Umbilical cord (tissue), 2 donors: ENCODE measurements at places on chromosomes 7 and 10.

GRCh38 chr7:155198901-155199845 is 98.5 kb upstream of the INSIG1 start:
- no peak for DNase-seq

DNA sequence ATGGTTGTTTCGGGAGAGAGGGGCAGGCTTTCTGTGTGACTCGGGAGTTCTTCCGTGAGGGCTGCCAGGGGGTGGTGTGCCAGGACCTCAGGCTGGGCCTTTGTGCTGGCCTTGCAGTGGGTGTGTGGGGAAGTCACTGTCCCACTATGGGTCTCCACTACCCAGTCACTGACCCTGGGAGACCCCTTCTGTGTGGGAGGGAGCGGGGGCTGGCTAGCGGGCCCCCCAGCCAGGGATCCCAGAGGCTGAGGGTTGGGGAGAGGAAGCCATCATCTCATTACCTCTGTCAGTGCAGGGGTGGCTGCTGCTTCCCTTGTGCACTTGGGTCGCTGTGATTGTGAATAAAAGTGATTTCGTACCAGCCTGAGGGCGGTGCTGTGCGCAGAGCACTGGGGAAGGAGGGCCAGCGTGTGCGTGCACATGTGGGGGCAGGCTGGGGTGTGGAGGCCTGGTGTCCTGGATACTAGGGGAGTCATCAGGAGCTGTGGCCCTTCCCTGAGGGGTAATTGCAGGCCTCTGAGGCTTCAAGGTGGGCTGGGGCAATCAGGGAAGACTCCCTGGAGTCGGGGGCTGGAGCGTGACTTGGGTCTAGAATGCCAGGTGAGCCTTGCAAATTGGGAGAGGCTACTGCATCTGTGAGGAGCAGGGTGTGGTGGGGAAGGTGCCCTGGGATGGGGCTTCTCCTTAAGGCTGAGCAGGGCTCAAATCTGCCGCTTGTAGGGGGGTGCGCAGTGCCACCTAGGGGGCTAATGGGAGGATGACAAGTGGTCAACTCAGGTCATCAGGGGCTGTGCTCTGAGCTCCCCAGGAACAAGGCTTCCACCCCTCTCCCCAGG is 98.9 kb downstream of the NEURL1 start:
- DNase-seq: no peak

GRCh38 chr10:34153663-34154382 is 661.3 kb downstream of the PARD3 start:
- no peak for DNase-seq

DNA sequence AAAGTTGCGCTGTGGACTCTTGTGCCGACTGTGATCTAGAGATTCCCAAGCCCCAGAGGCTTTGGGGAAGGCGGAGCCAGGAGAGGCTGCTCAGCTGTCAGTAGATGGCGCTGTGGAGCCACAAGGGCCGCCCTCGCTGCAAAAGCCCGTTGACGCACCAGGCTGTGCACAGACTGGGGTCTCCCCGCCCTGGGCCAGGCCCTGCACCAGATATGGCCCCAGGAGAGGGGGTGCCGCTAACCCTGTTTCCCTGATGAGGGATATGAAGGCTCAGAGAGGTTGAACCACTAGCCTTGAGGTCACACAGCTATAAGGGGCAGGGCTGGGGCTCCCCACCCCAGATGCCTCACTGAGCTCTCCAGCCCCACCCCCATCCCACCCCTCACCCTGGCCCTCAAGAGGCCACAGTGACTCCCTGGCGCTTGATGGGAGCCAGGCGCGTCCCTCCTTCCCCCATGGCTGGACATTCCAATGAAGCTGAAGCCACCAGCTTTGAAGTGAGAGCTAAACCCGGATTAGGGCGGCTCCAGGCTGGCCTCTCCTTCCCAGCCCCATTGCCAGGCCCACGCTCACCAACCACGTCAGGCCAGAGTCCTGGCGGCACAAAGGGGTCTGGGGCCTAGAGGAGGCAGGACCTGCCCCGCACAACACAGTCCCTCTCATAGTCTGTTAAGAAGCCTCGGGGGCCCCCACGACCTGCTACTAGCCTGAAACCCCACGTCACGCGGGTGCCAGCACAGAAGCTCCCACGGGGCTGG is 26.4 kb downstream of the MYL10 start:
- peak; percentile 97 for DNase-seq

DNA sequence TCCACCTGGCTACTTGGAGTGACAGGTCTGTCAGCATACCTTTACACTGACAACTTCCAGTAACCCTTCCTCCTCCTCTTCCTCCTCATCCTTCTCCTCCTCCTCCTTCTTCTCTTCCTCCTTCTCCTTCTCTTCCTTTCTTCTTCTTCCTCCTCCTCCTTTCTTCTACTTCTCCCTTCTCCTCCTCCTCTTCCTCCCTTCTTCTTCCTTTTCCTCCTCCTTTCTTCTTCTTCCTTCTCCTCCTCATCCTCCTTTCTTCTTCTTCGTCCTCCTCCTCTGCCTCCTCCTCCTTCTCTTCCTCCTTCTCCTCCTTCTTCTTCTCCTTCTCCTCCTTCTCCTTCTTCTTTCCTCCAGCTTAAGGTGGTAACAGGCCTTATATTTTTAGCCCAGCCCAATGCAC is 109.3 kb upstream of the PLXDC2 start:
- no peak for DNase-seq

DNA sequence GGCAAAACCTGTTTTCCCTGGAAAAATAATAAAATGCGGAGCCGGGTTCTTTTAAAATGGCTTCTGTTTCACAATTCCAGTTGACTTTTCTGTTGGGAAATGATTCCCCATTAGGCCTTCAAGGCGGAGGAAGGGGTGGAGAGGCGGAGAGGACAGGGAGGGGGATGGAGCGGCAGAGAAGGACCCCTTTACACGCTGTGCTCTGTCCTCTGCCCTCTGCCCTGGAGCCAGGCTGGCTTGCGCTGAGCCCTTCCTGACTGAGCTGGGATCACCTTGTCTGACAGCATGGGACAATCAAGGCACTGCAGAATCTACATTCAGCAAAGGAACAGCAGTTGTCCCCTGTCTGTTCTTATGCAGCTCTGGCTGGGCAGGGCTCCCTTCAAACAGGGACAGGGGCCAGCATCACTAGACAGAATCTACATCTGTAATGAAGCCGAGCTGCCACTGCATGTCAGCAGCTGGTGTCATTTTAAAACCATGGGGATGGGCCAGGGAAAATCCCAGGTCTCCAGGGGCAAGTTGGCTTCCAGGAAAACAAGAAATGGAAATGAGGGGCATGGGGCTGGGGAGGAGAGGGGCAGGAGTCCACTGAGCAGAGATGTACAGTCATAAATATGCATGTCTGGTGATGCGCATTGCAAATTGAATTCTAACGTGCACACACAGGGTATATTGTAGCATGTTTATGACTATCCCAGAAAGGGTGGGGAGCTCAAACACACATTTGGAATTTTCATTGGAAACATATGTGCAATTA is 120.0 kb downstream of the MKX start:
- DNase-seq: no peak

DNA sequence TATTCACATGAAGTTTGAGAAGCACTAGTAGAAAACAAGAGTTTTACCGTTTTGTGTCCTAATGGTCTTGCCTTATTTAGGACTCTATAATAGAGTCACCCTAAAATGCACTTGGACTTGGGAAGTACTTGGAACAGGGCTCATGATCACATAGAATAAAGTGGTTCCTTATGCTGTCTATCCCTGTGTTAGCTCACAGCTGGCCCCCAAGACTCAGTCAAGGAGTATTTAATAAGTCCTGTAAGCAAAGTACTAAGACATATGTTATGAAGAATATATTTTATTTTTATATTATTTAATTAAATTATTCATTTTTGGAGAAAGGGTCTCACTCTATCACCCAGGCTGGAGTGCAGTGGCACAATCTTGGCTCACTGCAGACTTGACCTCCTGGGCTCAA is 54.5 kb downstream of the XRCC2 start:
- DNase-seq: no peak

DNA sequence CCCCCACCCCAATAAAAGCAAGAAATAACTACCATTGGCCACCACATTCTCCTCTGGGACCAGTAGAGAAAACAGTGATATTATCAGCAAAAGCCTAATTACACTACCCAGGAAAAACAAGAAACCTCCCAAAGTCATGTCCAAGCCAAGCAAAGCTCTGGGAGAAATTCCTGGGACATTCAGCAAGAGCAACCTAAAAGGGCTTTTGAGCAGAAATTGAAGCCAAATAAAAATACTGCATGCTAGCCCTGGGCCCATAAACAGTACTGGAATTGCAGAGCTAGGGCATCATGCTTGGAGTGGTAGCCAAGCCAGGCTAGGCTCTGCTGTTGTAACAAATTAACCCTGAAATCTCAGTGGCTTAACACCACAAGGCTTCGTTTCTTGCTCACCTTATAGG is 347.9 kb downstream of the LRMDA start:
- no peak for DNase-seq

GRCh38 chr7:125136341-125136740 is 206.7 kb upstream of the POT1 start:
- DNase-seq: no peak

DNA sequence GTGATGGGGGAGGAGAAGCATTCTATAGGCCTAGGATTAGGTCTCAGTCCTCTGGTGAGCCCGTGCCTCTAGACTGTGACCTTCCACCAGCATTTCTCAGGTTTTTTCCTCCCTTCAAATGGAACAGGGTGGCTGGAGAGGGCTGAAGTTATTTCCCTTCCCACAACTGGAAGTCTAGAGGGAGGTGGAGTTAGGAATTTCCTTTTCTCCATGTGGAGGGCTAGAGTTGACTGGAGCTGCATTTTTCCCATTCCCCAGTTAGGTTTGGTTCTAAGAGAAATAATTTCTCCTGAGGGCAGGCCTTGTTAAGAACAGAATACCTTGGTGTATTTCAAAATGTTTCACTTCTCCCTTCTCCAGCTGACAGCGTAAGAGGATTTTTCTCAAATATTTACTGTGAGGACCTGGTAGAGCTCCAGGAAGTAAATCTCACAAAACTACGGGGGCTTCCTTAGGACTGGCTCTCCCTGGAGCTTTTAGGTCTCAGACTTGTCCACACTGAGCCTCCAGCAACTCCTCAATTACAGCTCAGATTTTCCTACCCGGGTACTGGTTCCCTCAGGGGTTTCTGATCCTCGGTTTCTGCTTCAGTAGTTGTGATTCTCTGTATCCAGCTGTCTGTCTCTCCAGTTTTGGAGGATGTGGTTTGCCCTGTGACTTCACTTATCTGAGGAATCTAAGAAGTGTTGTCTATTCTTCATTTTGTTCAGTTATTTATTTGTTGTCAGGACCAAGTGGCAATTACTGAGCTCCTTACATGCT is 6.0 kb upstream of the REEP3 start:
- peak; percentile 21 for DNase-seq

GRCh38 chr10:49362596-49363260 is 33.2 kb downstream of the DRGX start:
- DNase-seq: no peak

GRCh38 chr10:34337917-34338316 is 477.2 kb downstream of the PARD3 start:
- no peak for DNase-seq

GRCh38 chr10:102785818-102786217 is 42.1 kb downstream of the WBP1L start:
- DNase-seq: no peak

GRCh38 chr7:55036950-55037736 is 18.3 kb downstream of the EGFR start:
- no peak for DNase-seq

- no peak for DNase-seq
Observed at GRCh38 chr7:2710901-2711551, 23.0 kb downstream of the AMZ1 start.

GRCh38 chr7:11104578-11104977 is 130.9 kb downstream of the PHF14 start:
- DNase-seq: no peak

GRCh38 chr10:4291990-4292389 is 507.0 kb upstream of the KLF6 start:
- DNase-seq: no peak

DNA sequence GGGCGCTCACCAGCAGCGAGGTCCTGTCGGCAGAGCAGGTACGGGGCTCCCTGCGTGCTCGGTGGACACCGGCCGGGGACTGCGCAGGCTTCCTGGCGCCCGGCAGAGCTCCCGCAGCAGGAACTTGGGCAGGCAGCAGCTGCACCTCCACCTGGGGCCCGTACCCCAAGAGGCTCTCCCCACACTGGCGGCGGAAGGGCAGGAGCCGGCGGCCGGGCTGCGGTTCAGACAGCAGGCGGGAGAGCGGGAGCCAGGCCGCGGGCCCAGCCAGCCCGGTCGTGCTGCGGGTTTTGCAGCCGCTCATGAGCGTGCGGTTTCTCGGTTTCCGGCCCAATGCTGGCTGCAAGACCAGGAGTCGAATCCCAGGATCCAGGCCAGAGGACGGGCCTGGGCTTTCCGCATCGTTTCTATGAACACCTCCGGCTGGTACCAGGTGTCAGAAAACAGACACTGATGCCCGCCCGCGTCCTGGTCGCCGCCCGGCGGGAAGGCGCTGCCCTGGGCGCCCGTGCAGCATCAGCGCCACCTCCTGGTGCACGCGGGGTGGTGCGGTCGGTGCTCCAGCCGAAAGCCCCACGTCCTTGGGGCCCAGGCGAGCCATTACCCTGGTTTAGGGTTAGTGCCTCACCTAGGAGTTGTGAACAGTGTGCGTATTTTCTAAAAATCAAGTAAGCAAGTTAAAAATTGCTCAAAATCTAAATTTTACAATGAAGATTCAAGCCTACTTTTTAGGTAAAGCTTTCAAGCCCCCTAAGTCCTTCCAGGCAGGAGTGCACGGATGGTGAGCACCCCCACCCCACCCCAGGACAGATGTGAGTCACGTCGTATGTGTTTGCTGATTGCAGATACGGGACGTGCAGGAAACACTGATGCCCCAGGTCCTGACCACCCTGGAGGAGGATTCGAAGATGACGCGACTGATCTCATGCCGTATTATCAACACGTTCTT is 47.4 kb upstream of the PRKAR1B start:
- DNase-seq: peak; percentile 37
